Chondrocyte (in vitro differentiated cells): ENCODE measurements at places on chromosomes 1 and 21. TPM values are rescaled to one million over a fixed set of nuclear protein-coding genes. Genes with fewer than 3 reads are reported as not detected.
A peak's percentile ranks its signal among the peaks of the same experiment; 100 is the strongest.

The LMOD1 gene
- 17.7 to 83.6 TPM (median 80.5 TPM) in 3 replicates for total RNA-seq

The ATP5PB gene
- total RNA-seq = 145 to 183 TPM (median 147 TPM) in 3 replicates

The TAS1R1 gene
- not detected in 3 replicates for total RNA-seq

DNA sequence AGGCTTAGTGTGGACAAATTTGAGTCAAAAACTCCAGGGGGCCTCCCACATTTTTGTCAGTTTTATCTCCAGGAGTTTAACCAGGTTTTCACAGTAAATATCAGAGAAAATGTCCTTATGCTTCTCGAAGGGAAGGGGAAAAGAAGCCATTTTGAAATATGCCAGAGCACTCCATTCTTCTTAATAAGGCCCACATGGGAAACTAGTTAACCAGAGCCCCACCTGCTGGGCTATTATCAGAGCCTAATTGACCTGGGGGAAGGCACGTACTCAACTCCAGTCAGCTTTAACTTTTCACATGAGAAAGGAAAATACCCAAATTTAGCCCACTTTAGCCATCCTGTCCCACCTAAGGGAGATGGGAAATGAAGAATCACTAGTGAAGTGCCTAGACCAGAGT lies 296.3 kb downstream of the PTBP2 start:
- peaks cover 32% of the 10 kb centered on the region for H3K4me1 ChIP-seq
- no peak overlapping the region for H3K4me3 ChIP-seq
- no peak for DNase-seq
- no peaks in the 10 kb centered on the region for H3K27me3 ChIP-seq
- no peak overlapping the region for H3K27ac ChIP-seq

GRCh38 chr1:42779725-42780124 lies 5.1 kb upstream of the TMEM269 start:
- H3K27ac ChIP-seq = no peak overlapping the region
- no peak for DNase-seq
- H3K36me3 ChIP-seq = peaks cover 43% of the 10 kb centered on the region
- H3K4me1 ChIP-seq = no peaks in the 10 kb centered on the region
- H3K4me3 ChIP-seq = no peak overlapping the region

DNA sequence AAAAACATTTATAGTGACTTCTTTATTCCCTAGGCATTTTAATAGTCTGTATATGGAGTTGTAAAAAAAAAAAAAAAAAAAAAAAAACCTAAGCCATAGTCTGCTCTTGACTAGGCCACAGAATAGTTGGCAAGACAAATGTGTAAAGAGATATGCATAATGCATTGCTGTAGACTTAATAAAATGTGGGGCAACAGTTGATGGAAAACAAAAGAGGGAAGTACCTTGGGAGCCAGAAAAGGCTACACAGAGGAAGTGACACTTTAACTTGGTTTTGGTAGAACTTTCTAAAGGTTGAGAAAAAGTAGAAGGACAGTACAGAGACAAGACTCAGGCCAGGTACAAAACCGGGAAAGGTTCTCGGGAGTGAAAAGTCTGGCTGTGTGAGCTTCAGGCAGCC lies 802.9 kb upstream of the ADAMTS5 start:
- no peak overlapping the region for H3K4me3 ChIP-seq
- no peaks in the 10 kb centered on the region for H3K36me3 ChIP-seq
- no peaks in the 10 kb centered on the region for H3K4me1 ChIP-seq

DNA sequence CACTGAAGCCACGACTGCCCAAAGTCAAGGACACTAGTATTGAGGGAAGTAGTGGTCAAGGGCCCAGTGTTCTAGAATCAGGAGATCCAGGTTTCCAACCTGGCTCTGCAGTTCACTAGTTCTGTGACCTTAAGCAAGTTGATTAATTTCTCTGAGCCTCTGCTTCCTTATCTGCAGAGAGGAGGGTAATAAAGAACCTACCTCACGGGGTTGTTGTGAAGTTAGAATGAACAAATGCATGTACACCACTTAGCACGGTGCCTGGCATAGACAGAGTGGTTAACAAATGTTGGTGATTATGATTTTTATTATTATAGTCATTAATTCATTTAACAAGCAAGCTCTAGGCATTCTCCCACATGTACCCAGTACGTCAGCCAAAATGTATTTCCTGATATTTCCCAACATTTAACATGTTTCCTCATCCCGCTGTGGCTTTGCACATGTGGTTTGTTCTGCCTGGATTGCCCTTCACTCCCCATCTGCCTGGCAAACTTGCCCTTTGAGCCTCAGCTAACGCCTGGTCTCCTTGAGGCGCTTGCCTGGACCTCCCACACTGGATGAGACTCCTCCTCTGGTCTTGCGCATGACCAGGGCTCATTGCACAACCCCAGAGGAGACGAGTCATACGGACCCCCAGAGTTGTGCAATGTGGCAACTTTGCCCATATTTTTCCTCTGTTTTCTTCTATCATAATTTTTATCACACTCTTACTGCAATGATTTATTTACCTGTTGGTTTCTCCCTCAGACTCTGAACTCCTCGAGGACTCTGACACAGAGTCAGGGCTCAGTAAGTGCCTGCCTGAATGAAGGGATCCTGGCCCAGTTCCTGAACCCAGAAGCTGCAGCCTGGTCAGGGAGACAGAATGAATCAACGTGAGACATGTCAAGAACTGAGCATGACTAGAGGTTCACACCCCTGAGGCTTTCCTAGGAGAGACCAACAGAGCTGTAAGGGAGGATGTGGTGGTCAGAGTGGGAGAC lies 20.7 kb upstream of the MFSD2A start:
- H3K4me3 ChIP-seq = no peak overlapping the region
- H3K4me1 ChIP-seq = no peaks in the 10 kb centered on the region
- no peak overlapping the region for H3K27ac ChIP-seq
- peaks cover 2% of the 10 kb centered on the region for H3K36me3 ChIP-seq
- H3K27me3 ChIP-seq = peaks cover 7% of the 10 kb centered on the region

GRCh38 chr1:62599044-62599443 lies 1.7 kb downstream of the ANGPTL3 start:
- H3K27ac ChIP-seq = peak overlapping the region; percentile 82
- no peak overlapping the region for H3K4me3 ChIP-seq
- peaks cover 61% of the 10 kb centered on the region for H3K4me1 ChIP-seq

DNA sequence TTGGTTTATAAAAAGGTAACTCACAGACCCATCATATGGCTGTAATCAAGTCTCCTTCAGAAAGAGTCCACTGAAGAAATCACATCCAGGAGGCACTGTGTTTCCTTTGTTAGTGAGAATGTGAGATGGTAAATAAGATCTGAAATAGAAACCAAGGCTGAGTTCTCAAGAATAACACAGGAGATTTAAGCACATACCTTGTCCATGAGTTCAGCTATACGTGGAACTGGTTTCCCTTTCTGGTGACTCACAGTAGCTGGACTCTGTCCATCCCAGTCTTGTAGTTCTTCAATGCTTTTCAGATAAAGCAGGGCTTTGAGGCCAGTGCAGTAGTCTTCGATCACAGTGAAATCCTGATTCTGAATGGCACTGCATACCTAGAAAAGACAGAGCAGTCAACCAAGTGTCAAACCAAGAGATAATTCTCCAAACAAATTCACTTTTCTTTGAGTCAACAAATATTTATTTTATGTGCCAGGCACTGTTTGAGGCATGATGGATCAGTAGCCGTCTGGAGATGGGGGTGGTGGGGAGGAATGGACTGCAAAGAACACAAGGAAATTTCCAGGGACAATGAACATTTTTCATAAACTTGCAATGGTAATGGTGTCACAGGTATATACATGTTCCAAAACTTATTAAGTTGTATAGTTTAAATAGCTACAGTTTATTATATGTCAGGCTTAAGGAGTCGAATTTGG lies 471.4 kb downstream of the PTBP2 start:
- no peak overlapping the region for H3K4me3 ChIP-seq
- H3K36me3 ChIP-seq = peaks cover 2% of the 10 kb centered on the region
- H3K4me1 ChIP-seq = peaks cover 25% of the 10 kb centered on the region
- peak overlapping the region; percentile 84 for H3K27ac ChIP-seq
- DNase-seq = no peak
- H3K27me3 ChIP-seq = no peaks in the 10 kb centered on the region

DNA sequence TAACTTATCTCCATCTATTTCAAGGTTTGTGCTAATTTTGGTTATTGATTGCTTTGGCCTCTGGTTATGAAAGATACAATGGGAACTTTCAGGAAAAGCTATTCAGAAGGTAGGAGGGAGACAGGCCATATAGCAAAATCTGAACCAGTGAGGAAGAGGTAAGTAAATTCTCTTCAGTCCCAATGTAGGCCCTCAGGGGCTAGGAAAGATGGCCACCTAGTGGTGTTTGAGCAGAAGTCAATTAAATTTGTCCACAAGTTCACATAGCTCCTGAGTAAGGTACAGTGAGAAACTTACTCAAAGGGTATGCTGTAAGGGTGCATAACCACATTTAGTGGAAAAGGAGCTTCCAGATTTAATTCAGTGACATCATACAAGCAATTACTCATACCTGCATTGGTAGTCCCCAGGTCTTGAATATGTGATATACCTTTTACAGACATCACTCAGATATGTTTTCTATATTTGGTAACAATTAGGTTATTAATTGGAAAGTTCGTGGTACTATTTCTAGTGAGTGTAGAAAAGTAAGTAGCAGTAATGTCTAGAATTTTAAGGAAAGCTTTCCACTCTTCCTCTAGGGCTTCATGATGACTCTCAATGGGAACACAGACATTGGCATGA lies 21.4 kb upstream of the FMO1 start:
- no peak overlapping the region for H3K4me3 ChIP-seq
- H3K27ac ChIP-seq = peak overlapping the region; percentile 5
- no peaks in the 10 kb centered on the region for H3K27me3 ChIP-seq

- H3K27me3 ChIP-seq = no peaks in the 10 kb centered on the region
- H3K4me1 ChIP-seq = peaks cover 28% of the 10 kb centered on the region
- no peak for DNase-seq
- no peak overlapping the region for H3K27ac ChIP-seq
Measured at GRCh38 chr1:98102345-98103030, 181.7 kb upstream of the DPYD start.

GRCh38 chr1:46333300-46334029 lies 7.1 kb upstream of the NSUN4 start:
- no peak overlapping the region for H3K4me3 ChIP-seq
- no peaks in the 10 kb centered on the region for H3K36me3 ChIP-seq
- H3K27ac ChIP-seq = no peak overlapping the region
- no peaks in the 10 kb centered on the region for H3K27me3 ChIP-seq
- DNase-seq = no peak
- H3K4me1 ChIP-seq = no peaks in the 10 kb centered on the region

DNA sequence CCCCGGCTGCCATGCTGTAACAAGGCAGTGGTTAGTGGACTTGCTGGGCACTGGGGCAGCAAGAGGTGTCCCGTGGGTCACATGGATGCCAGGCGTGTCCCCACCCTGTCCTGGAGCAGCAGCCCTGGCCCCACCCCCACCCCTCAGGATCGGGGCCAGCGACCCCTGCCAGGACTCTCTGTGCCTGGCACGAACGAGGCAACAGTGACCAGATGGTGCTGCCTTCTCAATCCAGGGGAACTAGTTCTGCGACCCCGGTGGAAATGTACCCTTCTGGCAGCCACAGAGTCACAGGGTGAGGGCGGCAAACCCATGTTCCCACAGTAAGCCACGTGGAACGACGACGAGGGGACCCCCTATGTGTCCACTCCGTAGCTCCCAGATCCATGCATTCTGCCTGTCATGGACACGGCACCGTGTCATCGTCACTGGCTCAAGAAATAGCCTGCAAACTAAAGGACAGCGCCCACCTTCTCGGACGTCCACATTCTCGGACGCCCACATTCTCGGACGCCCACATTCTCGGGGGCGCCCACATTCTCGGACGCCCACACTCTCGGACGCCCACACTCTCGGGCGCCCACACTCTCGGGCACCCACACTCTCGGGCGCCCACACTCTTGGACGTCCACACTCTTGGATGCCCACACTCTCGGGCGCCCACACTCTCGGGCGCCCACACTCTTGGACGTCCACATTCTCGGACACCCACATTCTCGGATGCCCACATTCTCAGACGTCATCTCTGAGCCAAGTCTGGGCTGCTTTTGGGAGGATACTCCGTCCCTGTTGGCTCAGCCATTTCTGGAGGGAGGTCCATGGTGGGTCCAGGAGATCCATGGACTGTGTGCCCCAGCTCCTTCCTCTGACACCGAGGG lies 19.6 kb upstream of the ACTRT2 start:
- peaks cover 1% of the 10 kb centered on the region for H3K36me3 ChIP-seq
- no peak overlapping the region for H3K27ac ChIP-seq
- H3K4me1 ChIP-seq = peaks cover 15% of the 10 kb centered on the region
- no peak overlapping the region for H3K4me3 ChIP-seq
- peak; percentile 73 for DNase-seq
- no peaks in the 10 kb centered on the region for H3K27me3 ChIP-seq

GRCh38 chr1:206116873-206117150 lies 376 bp downstream of the AVPR1B start:
- H3K4me1 ChIP-seq = peaks cover 9% of the 10 kb centered on the region
- DNase-seq = no peak
- H3K27me3 ChIP-seq = peaks cover 18% of the 10 kb centered on the region
- peak overlapping the region; percentile 67 for H3K4me3 ChIP-seq
- no peak overlapping the region for H3K27ac ChIP-seq
- peaks cover 3% of the 10 kb centered on the region for H3K36me3 ChIP-seq

- no peaks in the 10 kb centered on the region for H3K27me3 ChIP-seq
- no peaks in the 10 kb centered on the region for H3K4me1 ChIP-seq
- H3K4me3 ChIP-seq = no peak overlapping the region
Measured at GRCh38 chr1:10643607-10644306, 152.7 kb downstream of the CASZ1 start.

DNA sequence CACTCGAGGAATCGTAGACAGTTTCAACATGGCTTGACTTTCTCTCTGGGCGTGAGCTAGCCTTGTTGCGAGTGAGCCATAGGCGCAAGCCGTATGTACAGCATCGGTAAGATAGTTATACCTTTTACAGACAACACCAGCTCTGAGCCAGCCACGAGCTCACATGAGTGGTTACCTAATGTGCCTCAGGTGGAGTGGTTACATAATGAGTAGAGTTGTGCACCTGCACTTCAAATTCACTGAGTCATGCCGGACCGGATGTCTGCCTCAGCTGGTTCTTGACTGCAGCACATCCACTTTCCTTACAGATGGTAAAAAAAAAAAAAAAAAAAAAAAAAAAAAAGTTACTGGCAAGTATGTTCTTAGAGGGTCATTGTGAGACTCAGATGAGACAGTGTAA lies 360.4 kb upstream of the NR5A2 start:
- H3K4me1 ChIP-seq = no peaks in the 10 kb centered on the region
- DNase-seq = no peak
- no peak overlapping the region for H3K27ac ChIP-seq
- no peaks in the 10 kb centered on the region for H3K36me3 ChIP-seq
